ENCODE measurements at places on chromosomes 4 and X. TPM values are rescaled to one million over a fixed set of nuclear protein-coding genes. Genes with fewer than 3 reads are reported as not detected.

The BEX3 gene
- total RNA-seq: 115 TPM

The FAM53A gene
- 1.7 TPM for total RNA-seq

The UGT2B10 gene
- not detected for total RNA-seq

The NAP1L5 gene
- total RNA-seq: 3.3 TPM

The RNF175 gene
- not detected for total RNA-seq

The SLITRK4 gene
- total RNA-seq: 7.0 TPM

The DMP1 gene
- not detected for total RNA-seq

The ZIC3 gene
- total RNA-seq: not detected

The MAGEB2 gene
- not detected for total RNA-seq

The GAGE2A gene
- total RNA-seq: not detected

The CFAP99 gene
- total RNA-seq: under 0.01 TPM

The MAGED4 gene
- total RNA-seq: 18.5 TPM

The LDOC1 gene
- total RNA-seq: 6.2 TPM

The PGAM4 gene
- not detected for total RNA-seq

The TEC gene
- 0.72 TPM for total RNA-seq

The PHOX2B gene
- not detected for total RNA-seq

The GABRG1 gene
- total RNA-seq: not detected

The ZNF81 gene
- 3.5 TPM for total RNA-seq

The ERAS gene
- 0.22 TPM for total RNA-seq

The ZNF630 gene
- 0.29 TPM for total RNA-seq

The CASP3 gene
- total RNA-seq: 37.2 TPM

The PLRG1 gene
- total RNA-seq: 90.6 TPM

The GDI1 gene
- 170 TPM for total RNA-seq

The SHOX gene
- total RNA-seq: not detected

The PPP4R3C gene
- total RNA-seq: not detected

The FAM236B gene
- total RNA-seq: not detected

The KIF4A gene
- total RNA-seq: 24.6 TPM

The POU3F4 gene
- total RNA-seq: not detected

The SPACA5B gene
- not detected for total RNA-seq

The CTSO gene
- total RNA-seq: 12.3 TPM

The LEF1 gene
- 0.44 TPM for total RNA-seq

The BANK1 gene
- 0.22 TPM for total RNA-seq

The TLR1 gene
- 0.44 TPM for total RNA-seq

The RASSF6 gene
- total RNA-seq: 0.14 TPM

The GAB3 gene
- total RNA-seq: 0.44 TPM

The CNKSR2 gene
- total RNA-seq: 0.88 TPM

The GAGE12J gene
- not detected for total RNA-seq

The LDB2 gene
- 21.5 TPM for total RNA-seq

The GPR78 gene
- 1.3 TPM for total RNA-seq

The TREX2 gene
- total RNA-seq: 0.22 TPM
